PC-3 (cell line): ENCODE measurements at places on chromosomes 4 and X. TPM values are rescaled to one million over a fixed set of nuclear protein-coding genes. Genes with fewer than 3 reads are reported as not detected.

DNA sequence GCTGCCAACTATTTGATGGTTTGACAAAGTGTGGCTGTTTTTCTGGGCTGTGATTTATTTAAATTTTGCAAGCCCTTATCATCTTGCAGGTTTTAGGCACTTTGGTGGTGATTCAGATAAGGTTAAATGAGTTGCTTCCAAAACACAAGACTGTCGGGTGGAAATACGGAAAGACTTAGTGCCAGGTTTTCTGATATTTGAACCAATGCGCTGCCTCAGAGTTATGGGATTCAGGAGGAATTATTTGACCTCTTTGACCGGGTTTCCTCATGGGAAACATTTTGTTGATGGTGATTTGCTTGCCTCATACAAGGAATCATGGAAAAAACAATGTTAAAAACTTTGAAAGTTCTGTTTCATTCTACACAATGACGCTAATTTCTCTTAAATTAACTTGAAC, 136.1 kb upstream of the MAP9 start:
- no peak for DNase-seq

ARMCX4 gene
- total RNA-seq, result not detected in 2 replicates

IGBP1 gene
- total RNA-seq, result 43.0 and 51.1 TPM in 2 replicates

CT45A1 gene
- not detected in 2 replicates for total RNA-seq
